ENCODE measurements at places on chromosomes 5 and 9.

- peak; percentile 9 for DNase-seq
Observed at GRCh38 chr5:133321833-133322420, 270.1 kb downstream of the HSPA4 start.

DNA sequence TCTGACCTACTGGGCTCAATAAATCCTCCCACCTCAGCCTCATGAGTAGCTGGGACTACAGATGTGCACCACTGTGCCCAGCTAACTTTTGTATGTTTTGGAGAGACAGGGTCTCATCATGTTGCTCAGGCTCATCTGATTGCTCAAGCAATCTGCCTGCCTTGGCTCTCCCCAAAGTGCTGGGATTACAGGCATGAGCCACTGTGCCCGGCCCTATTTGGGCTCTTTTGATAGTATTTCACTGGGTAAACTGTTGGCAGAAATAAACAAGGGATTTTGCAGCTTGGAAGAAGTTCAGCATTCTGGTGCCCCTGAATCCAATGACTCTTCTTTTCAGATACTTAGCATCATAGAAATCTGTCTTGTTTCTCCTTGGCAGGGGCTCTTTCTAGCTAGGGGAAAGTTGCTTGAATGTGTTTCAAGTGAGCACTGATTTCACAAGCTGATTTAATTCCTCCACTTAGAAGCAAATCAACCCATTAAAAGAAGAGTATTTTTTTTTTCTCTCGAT is 146.8 kb downstream of the PAPPA start:
- no peak for DNase-seq

GRCh38 chr5:132468656-132469379 is 21.8 kb downstream of the IRF1 start:
- DNase-seq, result no peak

- DNase-seq, result no peak
Observed at GRCh38 chr9:135701067-135701958, 672 bp upstream of the KCNT1 start.

DNA sequence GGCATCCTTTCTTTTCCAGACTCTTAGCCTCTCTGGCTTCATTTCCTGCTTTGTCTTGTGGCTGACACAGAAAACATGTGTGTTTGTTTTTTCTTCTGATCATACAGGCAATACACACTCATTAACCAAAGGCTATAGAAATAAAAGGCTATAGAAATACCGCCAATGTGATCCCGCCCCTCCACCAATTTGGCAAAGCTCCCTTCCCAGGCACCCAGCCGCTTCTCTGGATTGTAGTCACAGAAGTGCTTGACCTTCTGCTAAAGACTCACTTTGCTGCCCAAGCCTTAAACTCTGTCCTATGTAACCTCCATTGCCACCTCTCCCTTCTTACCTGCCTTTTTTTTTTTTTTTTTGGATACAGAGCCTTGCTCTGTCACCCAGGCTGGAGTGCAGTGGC is 5.3 kb downstream of the TXNDC15 start:
- no peak for DNase-seq

- no peak for DNase-seq
Observed at GRCh38 chr5:59126708-59127573, 544.1 kb downstream of the RAB3C start.

GRCh38 chr9:8351436-8351835 is 551.9 kb upstream of the DMAC1 start:
- no peak for DNase-seq

- peak; percentile 25 for DNase-seq
Observed at GRCh38 chr5:20276061-20276958, 288.3 kb upstream of the CDH18 start.

DNA sequence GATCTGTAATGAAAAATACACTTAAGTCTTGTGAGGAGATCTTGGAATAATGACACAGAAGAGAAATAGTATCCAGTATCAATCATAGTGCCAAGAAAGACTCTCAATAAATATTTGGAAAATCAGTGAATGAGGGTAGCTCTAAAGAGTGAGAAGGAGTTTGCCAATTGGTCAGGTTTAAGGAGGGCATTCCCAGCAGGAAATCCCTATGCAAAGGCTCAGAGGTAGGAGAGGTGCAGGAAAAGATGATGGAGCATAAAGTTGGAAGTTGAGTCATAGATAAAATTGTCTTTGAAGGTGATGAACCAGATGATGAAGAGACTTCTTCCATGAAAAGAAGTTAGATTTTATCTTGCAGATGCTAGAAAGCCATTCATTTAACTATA is 27.8 kb downstream of the TNPO1 start:
- no peak for DNase-seq

DNA sequence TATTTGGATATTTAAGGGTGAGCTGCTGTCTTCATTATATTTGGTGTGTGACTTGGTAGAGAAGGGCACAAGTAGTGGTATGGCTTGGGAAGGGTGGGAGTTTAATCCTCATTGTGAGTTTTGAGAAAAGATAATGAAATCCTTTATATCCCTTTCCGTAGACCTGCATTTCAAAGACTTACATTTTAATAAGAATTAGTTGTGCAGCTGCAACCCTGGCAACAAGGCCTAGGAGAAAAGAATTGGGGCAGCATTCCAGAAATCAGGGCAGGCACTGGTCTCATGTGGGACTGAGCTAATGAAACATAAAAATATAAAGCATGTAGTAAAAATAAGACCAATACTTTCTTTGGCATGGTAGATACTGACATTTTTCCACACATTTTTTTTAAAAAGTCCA is 60.5 kb downstream of the CDC42SE2 start:
- no peak for DNase-seq

DNA sequence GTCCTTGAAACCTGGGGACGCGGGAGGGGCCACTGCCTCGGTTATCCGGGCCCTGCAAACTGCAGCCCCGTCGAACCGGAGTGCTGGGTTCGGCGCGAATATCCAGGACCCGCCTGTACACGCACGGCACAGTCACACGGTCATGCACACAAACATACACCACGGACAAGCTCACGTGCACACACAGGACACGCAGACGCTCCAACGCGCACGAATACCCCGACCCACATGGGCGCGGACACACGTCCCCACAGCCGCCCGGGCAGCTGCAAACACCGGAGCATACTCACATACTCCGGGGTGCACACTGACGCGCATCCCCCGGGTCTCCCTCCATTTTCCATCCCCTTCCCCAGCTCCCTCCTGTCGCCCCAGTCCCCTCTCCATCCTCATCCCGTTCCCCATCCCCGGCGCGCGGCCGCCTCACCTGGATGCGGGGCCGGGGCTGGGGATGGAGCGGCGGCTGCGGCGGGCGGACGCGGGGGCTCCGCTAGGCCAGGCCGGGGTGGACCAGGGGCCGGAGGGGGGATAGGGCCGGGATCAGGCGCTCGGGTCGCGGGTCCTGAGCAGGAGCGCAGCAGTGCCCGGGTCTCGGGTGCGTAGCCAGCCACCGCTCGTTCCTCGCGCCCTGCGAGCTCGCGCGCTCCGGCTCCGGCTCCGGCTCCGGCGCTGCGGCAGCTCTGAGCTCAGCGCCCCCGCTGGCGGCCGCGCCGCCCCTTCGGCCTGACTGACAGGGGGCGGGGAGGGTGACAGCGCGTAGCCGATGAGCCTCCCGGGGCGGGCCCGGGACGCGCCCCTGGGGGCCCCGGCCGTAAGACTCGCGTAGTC is at the start of the genes EIF4E1B and SNCB:
TSS of gene EIF4E1B (plus strand) at position 823 of the 828 bp plus-strand sequence. CDS start 12,113 bp downstream, outside the sequence.
TSS of gene SNCB (minus strand) at position 682 of the 828 bp plus-strand sequence. CDS start 880 bp downstream, outside the sequence.
- no peak for DNase-seq

- DNase-seq, result no peak
Observed at GRCh38 chr5:156678484-156678883, 171.6 kb upstream of the PPP1R2B start.

- DNase-seq, result no peak
Observed at GRCh38 chr5:15249152-15249551, 250.8 kb upstream of the FBXL7 start.

DNA sequence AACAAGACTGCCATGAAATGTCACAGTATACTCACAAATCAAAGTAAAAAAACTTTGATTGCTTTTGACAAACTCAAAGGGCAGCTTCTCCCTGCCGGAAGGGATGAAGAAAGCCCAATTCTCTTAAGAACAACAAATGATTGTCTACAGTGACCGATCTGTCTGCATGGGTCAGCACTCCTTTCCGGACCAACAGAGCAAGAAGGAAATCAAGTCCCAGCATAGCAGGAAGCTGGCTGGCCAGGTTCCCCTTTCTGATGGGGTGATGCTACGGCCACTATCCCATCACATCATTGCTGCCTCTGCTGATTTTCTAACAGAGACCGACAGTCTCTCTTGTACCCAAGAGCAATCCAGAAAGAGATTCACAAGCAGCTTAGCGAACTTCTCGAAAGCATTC is 692 bp downstream of the C1QTNF3 start:
- no peak for DNase-seq

- DNase-seq, result peak; percentile 93
Observed at GRCh38 chr5:138337685-138338410, at the start of gene FAM53C. TSS of gene FAM53C (plus strand) at chr5:138338266. CDS start at chr5:138341336, 3,070 bp downstream.

DNA sequence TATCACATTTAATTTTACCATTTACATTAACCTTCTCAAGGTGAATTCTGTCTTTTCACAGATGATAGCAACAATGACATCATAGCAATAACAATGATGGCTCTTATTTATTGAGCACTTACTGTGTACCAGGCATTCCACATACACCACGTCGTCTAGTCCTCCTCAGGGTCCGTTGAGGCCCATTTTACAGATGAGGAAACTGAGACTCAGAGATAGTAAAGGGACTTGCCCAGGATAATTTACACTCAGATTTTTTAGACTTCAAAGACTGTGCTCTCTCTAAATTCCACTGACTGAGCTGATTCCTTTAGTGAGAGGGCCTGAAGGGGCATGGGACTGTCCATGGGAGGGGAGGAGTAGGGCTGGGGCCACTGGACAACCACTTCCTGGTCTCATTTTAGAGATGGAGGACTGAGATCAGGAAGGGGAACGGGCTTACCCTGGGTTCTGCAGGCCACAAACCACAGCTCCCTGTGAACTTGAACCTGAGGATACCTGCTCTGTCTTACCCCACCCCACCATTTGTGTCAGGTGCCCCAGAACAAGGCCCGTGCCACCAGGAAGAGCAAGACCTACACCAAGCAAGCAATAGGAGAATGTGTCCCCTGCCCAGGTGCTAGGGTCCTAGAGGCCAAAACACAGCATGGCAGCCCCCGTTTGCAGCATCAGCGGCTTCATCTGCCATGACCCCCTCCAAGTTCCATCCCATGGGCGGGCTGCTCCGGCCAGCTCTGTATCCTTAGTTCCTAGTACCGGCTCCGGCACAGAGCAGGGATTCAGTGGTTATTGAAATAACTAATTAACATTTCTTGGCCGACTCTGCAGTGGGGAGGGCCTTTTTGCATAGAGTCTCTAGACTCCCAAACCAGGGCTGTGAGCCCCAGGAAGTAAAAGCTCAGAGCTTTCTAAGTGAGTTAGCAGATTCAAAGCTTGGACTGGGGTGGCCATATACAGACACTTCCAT is 96.6 kb downstream of the RGS3 start:
- DNase-seq, result no peak

DNA sequence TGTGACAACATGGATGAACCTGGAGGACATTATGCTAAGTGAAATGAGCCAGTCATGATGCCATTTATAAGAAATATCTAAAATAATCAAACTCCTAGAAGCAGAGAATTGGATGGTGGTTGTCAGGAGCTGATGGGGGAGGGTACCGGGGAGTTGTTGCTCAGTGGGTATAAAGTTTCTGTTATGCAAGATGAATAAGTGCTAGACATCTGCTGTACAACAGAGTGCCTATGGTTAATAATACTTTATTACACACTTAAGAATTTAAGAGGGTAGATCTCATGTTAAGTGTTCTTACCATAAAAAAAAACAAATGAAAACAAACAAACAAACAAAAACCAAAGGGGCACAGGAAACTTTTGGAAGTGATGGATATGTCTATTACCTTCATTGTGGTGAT is 13.0 kb upstream of the CCDC69 start:
- DNase-seq, result no peak

- no peak for DNase-seq
Observed at GRCh38 chr5:94197970-94198369, 420.4 kb downstream of the KIAA0825 start.

DNA sequence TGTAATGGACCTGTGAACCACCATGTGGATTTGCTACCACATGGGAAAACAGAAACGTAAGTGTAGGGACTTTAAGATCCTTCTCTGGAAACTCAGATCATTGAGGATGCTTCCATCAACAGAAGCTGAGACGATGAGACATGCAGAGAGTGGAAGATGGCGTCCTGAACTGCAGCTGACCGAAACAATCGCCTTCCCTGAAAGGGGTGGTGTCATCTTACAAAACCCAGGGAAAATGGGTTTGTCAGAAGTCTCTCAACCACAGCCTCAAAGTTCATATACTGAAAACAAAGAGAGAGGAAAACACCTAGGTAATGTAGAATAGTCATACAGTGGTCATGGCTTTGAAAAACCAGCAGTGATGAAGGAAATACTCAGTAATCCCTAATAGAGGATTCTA is 6.6 kb upstream of the PTPN3 start:
- DNase-seq, result no peak

GRCh38 chr9:84145780-84146179 is 165.2 kb downstream of the RMI1 start:
- DNase-seq, result no peak

DNA sequence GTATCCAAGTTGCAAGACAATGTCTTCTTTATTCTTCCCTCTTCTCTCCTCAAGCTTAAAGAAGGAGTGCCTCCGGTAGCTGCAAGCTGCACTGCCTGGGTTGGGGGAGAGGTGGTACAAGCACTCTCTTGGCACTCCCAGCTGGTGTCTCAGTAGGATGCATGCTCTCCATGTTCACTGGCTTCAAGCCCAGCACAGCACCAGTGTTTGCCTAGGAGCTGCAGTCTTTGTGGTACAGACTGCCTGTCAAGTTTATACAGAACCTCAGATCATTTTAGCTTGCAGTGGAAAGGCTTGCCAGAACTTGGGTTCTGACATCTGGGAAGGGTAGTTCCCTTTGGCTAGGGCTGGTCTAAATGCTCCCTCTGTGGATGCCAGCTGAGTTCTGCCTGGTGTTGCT is 505.6 kb downstream of the MAN2A1 start:
- no peak for DNase-seq

DNA sequence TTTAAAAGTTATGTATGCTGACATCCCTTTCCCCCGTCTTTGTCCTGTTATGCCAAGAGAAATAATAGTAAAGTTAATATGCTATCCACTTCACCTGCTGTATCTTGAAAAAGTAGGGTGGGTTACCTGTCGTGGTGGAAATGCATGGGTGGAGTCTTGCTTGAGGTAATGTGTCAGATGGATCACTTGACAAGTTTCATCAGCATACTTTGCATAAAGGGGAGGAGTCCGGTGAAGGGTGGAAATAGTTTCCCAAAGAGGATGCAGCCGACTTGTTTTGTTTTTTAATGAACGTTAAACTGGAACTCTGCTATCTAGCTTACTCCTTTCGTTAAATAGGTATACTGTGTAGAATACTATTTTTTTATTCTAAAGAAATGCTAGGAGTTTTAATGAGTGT is 9.0 kb upstream of the DMRT3 start:
- no peak for DNase-seq

- no peak for DNase-seq
Observed at GRCh38 chr5:180736536-180736935, 3.3 kb downstream of the OR2Y1 start.

GRCh38 chr9:12276505-12276904 is 416.7 kb upstream of the TYRP1 start:
- no peak for DNase-seq

Data from CD4-positive, alpha-beta memory T cell (primary cell).